ENCODE measurements at places on chromosomes 16 and 17.

- peak; percentile 8 for DNase-seq
Observed at GRCh38 chr16:80852261-80852872, 48.0 kb upstream of the CDYL2 start.

GRCh38 chr16:79041206-79041605, 559.3 kb downstream of the MAF start:
- no peak for DNase-seq

DNA sequence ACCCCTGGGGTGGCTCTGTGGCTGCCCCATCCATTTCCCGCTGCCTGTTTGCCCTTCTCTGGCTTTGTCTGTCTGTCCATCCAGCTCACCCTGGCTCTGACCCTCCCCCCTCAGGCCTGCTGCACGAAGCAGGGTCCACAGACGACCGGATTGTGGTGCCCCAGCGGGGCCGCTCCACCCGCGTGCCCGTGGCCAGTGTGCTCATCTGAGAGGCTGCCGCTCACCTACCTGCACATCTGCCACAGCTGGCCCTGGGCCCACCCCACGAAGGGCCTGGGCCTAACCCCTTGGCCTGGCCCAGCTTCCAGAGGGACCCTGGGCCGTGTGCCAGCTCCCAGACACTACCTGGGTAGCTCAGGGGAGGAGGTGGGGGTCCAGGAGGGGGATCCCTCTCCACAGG, 761 bp upstream of the LAT start:
- no peak for DNase-seq

GRCh38 chr16:74046524-74046923, 250.1 kb upstream of the PSMD7 start:
- no peak for DNase-seq

DNA sequence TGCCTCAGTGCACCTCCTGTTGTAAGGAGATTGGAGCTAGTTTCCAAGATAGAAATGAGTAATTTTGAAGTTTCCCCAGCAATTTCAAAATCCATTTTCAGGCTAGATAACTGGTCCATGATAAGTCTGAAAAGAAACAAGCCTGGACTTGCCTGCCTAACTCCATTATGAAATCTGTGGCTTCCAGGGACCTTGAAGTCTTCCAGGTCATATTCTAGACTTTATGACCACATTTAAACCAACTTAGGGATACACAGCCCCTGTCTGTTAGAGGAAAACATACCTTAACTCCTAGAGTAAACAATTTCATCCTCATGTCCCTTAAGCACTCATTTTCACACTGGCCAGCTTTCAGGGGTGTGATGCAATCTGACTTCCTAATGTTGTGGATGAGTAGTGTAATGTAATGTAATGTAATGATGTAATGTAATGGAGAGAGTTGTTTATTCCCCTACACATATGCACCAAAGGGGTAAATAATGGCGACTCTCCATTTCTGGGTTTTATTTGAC, 96.7 kb upstream of the FAM20A start:
- DNase-seq: no peak

DNA sequence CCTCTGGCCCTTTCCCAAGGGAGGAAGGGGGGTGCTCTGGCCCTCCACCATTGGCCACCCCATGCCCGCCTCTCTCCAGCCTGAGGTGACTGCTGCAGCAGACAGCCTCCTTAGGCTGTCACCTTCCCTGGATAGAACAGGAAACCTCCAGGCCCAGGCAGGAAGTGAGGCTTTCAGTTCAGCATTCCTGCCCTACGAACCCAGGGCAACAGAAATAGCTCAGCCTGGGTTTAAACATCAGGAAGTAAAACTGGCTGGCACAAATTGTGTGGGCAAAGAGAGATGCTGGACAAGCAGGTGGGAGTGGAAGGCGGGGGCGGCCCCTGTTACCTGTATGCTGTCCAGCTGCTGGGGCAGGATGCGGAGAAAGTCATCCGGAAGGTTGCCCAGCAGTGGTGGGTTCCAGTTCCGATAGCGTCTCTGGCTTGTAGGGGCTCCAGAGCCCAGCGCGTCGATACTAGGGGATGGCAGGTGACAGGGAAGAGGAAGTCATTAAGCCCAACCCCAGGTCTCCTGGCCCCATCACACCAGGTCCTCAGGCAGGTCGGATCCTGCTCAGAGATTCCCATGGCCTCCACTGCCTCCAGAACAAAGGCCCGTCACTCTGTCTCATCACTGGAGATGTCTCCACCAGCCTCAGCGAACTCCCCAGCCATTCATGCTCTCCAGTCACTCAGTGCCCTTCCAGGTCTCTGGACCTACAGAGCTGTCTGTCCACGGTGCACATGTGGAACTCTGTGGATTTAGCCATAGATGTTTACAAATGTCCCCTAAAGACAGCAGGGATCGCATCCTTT, 23.6 kb upstream of the MRPS23 start:
- DNase-seq: no peak

DNA sequence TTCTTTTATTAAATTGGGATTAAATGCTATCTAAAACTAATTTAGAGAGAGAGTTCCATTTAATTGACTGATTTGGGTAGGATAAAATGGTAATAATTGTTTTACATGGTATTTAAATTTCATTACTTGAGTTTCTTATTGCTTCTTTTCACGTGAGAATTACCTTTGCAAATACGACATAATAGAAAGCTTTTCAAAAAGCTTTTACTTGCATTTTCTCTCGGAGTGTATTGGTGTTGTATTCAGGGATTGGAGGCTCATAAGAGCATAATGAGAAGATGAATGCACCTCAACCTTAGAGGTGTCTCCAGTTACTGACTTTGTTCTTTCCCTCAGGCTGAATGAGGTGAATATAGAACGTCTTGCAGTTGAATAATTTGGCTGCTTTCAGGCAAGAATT, 67.4 kb upstream of the CPHXL start:
- DNase-seq: no peak

Measured in RPMI7951 (cell line).